Stimulated activated CD8-positive, alpha-beta memory T cell treated with anti-CD3 and anti-CD28 coated beads, Interleukin-4, amount 100 ng/mL, for 48 hours (primary cell): ENCODE measurements at places on chromosomes 7 and 10.

DNA sequence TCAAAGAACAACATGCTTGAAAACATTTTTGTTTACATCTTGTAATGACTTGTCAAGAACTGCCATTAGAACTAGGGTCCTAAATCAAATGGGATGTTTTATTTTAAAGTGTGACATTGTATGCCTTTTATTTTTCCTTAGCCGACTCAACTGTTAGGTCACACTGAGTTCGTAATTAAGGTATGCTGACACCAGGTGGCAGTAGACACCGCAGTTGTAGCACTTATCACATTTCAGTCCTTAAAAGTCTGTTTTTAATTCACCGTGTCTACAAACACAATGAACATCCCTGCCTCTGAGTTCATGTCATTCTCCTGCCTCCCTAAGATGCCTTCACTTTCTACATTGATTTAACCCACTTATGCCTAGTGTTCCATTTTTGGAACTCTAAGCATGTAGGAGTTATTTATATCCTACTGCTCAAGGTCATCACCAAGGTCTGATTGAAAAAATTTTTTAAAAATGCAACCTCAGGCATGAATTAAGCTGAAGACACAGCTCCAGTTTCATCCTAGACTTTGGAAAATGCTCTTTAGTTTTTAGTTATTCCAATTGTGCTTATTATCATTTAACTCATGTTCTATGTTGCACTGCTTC, 186.1 kb downstream of the BMPER start:
- DNase-seq, result peak; percentile 26

GRCh38 chr7:90404777-90405176, 1.5 kb downstream of the CLDN12 start:
- no peak for DNase-seq

DNA sequence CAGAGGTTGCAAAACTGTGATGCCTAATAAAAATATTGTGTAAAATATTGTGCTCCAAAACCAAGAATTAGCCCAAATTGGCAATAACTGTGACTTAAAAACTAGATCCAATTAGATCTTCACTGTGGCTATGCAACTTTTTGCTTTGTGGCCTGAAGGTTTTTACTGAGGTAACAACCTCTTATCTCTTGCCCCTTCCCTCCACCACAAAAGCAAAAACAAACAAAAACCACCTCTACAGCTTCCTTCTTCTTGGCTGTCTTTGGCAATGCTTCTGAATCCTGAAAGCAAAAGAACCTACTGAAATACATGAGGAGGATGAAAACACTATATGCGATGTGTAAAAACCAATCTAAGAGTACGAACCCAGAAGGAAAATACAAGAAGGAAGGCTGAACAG, 226.7 kb upstream of the MBL2 start:
- DNase-seq, result no peak

DNA sequence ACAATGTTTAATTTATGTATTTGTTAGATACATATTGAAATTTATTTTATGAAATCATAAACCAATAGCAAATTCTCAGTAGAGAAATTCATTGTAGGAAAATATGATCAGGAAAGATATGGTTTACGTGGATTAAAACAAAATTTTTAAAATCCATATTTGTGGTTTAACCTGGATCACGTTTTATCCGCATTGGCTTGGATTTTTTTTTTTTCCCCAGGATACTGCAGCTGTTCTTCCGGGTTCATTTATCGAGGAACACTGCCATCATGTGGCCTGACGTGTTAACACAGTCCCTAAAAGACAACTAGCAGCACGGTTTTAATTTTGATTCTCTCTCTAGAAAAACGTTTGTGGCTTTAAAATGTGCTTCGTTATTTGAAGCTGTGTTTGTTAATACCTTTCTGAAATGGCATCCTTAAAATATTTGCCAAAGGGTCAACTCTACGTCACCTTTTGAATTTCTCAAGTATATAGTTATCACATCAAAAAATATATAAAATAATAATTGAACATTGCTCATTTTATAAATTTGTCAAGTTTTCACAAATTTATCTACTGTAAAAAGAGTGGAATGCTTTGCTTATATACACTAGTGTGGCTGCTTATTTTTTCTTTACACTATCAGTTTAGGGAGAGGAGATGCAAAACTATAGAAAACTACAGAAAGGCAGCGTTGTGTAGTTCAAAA, 8.7 kb upstream of the ASB4 start:
- peak; percentile 52 for DNase-seq

DNA sequence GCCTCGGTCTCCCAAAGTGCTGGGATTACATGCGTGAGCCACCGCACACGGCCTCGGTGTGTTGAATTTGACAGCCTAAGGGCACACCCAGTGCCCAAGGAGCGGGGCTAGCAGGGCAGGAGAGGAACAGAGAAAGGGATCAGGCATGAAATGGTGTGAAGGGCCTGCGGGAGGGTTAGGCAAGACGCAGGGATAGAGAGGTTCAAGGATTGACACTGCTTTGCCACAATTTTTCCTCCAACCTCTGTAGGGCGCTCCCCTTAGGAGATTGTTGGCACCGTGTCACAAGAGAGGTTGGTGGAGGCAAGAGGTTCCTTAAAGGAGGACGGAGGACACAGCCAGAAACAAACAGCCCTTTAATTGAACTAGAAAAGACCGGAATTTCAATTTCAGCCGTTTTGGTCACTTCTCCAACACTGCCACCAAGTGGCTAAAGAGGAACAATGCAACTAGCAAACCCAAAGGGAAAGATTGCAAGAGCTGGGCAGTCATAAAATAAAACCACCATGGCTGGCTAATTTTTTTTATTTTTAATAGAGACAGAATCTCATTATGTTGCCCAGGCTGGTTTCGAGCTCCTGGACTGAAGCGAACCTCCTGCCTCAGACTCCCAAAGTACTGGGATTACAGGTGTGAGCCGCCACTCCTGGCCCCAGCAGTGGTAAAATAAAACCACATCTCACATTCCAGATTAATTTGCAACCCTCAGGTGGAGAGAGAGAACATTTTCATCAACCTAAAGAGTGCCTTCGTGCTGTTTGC, 6.9 kb upstream of the CREB3L2 start:
- peak; percentile 35 for DNase-seq

- DNase-seq, result peak; percentile 56
Measured at GRCh38 chr7:73701357-73701995, 18.0 kb downstream of the STX1A start.

DNA sequence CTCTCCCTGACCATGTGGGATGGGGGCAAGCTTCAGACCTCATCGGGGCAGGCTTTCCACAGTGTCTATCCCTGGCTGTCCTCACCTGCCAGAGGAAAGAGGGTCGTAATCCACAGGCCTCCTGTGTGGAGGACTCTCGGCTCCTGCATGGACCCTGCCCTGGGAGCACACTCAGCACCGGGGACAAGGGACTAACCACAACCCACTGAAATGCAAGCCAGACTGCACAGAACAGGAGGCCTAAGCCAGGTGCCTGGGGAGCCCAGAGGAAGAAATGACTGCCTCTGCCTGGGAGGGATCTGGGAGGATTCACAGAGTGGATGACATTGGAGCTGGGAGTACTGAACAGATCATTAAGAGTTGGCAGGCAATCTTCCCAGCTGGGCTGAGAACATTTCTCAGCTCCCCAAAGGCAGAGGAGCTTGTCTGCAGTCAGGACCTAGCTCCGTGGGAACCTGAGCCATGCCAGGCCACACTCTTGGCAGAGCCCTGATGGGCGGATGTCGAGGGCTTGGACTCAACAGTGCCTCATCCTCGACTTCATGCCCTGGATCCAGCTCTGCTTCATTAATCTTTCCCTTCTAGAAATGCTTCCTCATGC, 213.4 kb downstream of the USP6NL start:
- DNase-seq, result no peak

DNA sequence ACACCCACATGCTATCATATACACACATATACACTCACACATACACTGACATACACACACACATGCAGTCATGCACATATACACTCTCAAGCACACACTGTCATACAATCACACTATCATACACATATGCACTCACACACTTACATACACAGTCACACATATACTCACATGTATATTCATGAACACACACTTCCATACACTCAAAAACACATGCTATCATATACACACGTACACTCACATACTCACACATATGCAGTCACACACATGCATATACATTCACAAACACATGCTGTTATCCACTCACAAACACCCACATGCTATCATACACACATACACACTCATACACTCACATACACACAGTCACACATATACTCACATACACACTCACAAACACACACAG, 71.0 kb upstream of the PLXNA4 start:
- DNase-seq, result no peak

GRCh38 chr10:23614483-23614882, 175.6 kb downstream of the OTUD1 start:
- DNase-seq, result no peak

GRCh38 chr10:122014652-122015248, 25.8 kb downstream of the TACC2 start:
- no peak for DNase-seq

- DNase-seq, result no peak
Measured at GRCh38 chr7:1025743-1026581, 18.4 kb upstream of the GPR146 start.

- DNase-seq, result no peak
Measured at GRCh38 chr10:7233259-7233991, 177.4 kb downstream of the SFMBT2 start.

DNA sequence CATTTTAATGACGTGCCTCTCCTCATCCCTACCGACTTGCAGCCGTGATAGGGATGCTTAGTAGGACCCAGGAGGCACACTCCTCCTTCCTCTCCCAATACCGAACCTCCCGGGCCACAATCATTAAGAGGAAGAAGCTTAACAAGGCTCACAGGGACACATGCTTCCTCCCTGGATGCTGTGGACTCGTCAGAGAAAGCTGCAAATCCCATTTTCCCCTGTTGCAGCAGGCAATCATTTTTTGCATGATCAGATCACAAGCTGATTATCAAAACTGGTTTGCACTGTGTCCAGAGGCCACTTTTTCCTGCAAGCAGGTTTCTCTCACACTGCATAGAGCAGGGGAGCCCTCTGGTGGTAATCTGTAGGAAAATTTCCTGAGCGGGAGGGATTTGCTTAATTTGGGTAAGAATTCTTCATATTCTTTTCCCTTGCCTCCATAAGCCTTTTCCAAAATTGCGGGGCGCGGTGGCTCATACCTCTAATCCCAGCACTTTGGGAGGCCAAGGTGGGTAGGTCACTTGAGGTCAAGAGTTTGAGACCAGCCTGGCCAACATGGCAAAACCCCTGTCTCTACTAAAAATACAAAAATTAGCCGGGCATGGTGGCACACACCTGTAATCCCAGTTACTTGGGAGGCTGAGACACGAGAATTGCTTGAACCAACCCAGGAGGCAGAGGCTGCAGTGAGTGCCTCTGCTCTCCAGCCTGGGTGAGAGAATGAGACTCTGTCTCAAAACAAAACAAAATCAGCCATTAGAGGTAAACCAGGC, 16.1 kb upstream of the LAMB4 start:
- DNase-seq, result peak; percentile 60

DNA sequence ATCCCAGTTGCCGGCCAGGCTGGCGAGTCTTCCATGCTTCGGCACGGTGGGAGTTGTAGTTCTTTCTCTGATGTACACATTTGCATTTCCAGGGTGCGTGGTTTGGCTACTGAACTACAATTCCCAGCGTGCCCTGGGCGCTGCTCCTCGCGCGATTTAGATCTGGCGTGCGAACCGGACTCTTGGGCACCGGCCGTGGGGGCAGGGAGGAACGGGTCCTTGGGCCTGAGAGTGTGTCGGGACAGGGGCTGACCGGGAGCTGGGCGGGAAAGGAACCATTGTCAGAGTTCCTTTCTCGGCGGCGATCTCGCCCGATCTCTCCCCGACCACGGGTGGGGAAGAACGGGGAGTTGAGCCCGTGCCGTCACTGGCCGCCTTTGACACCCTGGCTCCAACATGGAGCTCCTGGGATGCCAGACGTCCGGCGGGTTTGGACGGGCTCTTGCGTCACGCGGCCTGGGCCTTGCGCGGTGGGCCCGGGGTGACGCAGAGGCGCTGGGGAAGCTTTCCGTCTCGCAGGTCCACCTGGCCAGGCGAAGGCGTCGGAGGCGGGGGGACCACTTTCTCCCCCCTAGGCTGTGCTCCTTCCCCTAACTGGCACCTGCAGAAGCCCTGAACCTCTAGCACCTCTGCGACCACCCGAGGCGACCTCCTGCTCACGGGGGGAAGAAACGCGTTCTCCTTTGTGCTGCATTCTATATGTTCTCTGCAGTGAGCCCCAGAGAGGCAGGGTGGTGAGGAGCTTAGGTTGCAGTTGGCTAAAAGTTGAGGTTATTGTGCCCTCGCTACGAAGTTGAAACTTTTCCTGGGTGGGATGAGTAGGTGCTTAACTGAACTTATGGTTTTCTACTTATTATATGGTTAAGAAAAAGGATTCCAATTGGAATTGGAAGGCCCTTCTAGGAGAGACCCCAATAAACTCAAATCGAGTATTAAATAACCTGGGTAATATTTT, 824 bp downstream of the IFRD1 start:
- DNase-seq, result peak; percentile 87

DNA sequence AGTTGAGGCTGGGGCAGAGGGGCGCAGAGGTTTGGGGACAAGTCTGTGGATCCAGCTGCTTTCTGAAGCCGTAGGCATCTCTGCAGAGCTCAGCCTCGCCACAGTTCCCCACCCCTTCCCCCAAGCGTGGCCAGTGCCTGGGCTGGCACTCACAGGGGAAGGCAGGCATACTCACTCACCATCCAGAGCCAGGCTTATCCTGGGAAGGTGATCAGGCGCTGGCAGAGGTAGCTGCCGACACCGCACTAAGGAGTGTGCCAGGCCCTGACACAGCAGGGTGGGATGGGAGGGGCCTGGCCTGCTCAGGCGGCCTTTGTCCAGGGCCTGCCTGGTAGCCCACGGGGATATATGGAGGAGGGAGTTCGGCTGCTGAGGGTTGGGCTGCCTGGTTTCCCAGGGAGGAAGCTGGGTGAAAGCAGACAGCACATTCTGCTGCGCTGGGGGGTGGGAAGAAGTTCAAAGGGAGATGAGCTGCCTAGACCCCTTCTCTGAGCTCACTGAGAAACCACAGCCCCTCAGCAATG, 15.9 kb downstream of the VSIR start:
- DNase-seq, result no peak

DNA sequence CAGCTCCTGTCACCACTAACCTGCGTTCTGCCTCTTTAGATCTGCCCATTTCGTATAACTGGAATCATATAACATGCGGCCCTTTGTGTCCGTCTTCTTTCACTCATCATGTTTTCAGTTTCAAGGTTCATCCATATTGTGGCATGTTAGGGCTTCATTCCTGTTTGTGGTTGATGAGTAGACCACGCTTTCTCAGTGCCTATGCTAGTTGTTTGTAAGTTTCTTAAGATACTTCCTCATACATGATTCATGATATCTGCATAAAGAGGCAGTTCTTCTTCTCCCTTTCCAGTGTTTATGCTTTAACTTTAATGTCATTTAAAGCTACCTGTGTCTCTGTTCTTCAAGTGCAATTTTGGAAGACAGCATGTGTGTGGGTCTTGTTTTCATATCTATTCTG, 79.5 kb upstream of the FAM20C start:
- no peak for DNase-seq

GRCh38 chr7:34759477-34760125, 101.6 kb downstream of the NPSR1 start:
- no peak for DNase-seq

- DNase-seq, result no peak
Measured at GRCh38 chr10:51653025-51653424, 46.4 kb downstream of the CSTF2T start.
